Gastrocnemius medialis (tissue), 4 donors: ENCODE measurements at places on chromosomes 7 and 10.
A peak's percentile ranks its signal among the peaks of the same experiment; 100 is the strongest.

GRCh38 chr7:1725766-1726630 is 55.9 kb downstream of the ELFN1 start:
- DNase-seq: no peak

DNA sequence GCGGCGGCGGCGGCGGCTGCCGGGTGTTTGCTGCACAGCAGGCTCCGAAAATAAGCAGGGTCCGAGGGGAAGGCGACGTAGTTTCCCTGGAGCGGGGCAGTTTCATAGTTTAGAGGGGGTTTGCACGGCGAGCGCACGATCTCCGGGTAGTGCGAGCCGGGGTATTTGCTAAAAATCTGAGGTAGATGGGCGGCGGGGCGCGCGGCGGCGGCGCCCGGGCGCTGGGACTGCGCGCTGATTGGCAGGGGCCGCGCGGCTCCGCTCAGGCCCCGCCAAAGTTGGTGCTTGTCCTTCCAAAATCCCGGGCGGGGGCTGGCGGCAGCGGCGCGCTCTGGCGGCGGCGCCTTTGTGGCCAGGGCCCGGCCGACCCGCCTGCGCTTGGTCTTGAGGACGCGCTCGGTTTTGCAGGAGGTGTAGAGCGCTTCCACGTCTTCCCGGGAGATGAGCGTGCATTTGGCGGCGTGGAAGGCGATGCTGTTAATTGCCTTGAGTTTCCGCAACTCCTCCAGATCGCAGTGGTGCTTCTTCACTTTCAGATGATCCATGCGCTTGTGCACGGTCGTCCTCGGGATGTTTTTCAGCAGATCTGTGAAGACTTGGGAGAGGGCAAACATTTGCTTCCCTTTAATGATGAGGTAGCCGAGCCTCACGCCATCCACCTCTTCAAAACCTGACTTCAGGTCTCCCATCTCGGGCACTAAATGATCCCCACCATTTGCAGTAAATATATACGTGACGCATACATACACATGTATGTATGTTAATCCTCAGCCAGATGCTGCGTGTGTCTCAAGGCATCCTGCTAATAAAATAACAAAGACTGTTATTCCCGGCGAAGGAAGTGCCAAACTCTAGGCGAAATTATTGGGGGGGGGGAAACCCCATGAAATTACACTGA is 8.1 kb downstream of the SKIDA1 start:
- DNase-seq: no peak

DNA sequence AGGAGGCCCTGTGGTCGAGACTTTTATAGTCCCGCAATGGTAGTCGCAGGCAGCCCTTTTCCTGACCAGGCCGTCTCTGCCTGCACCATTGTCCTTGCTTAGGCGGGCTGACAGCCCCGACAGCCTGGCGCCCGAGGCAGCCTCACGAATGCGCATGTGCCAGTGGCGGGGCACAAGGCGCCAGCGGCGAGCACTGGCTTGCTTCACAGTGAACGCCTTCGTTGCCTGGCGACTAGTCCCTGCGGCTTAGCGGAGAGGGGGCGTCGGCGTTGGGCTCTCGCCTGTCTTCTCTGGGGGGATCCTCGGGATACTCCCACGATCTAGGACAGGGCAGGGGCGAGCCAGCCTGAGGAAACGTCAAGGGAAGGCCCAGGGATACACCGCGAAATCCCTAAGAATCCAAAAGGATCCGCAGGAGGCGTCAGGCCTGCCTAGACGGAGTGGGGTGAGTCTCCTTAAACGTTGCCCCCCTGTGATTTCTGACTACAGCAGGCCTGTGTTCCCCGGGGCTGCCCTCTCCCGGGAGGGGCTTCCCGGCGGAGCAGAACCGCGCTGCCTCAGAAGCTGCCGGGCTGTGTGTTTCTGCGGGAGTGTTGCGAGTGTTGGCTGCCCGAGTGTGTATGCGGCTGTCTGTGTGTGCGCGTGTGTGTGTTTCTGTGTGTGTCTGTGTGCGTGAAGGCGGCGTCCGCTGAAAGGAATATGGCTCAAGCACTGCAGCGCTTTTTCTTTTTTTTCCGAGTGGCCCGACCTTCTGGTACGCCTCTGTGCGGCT is 20.5 kb upstream of the ZNF273 start:
- peak; percentile 58 for DNase-seq

GRCh38 chr7:26858735-26859134 is 5.7 kb downstream of the SKAP2 start:
- DNase-seq: no peak

DNA sequence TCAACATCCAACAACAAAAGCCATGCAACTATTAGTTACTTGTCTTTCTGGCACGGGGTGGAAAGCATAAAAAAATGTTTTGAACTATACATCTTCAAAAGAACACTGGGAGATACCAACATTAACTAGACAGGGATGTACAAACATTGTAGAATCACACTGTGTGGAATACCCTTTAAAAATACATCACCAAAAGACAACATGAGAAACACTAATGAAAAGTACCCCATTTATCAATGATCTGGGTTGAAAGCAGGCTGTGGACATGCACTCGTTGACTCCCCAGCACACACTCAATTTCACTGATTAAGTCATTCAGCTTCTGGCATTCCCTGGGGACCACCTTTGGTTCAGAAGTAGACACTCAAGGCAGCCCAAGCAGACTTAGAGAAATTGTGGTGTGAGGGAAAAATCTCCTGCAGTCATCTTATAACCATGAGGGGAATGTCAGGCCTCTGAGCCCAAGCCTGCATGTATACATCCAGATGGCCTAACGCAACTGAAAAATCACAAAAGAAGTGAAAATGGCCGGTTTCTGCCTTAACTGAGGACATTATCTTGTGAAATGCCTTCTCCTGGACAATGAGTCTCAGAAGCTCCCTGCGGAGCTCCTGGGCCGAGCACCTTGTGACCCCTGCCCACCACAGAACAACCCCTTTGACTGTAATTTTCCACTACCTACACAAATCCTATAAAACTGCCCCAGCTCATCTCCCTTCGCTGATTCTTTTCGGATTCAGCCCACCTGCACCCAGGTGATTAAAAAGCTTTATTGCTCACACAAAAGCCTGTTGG is 53.0 kb downstream of the CACUL1 start:
- no peak for DNase-seq

DNA sequence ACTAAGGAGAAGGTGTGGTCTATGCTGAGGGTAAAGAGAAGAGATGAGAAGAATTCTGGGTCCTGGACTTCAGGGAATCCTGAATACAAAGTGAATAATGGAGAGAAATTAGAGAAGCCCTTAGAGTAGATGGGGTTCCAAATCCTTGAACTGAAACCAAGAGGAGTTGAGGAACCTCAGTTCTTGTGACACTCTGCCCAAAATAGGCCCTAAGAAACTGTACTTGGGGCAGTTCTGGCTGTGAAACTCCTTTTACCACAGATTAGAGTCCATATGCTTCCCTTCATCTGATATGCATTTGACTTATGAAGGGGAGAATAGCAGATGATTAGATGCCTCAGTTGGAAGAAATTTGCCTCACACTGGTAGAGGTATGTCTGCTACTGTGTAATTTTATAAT is 19.0 kb downstream of the TES start:
- DNase-seq: no peak

GRCh38 chr10:63477927-63478326 is 12.2 kb upstream of the JMJD1C start:
- no peak for DNase-seq

DNA sequence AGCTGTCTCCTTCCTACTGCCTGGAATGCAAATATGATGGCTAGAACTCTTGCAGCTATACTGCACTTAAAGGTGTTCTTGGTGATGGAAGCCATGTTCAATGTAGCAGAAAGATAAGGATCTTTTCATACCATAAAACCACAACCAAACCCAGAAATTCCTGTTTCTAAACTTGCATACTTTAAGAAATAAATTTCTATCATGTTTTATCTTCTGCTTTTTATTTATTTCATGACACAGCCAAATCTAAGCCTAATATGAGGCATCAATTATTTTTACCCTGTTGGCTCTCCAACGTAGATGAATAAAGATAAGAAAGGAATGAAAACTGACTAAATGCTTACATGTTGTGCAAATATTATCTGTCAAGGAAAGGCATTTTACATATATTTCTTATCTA is 224.1 kb downstream of the DOCK4 start:
- DNase-seq: no peak

DNA sequence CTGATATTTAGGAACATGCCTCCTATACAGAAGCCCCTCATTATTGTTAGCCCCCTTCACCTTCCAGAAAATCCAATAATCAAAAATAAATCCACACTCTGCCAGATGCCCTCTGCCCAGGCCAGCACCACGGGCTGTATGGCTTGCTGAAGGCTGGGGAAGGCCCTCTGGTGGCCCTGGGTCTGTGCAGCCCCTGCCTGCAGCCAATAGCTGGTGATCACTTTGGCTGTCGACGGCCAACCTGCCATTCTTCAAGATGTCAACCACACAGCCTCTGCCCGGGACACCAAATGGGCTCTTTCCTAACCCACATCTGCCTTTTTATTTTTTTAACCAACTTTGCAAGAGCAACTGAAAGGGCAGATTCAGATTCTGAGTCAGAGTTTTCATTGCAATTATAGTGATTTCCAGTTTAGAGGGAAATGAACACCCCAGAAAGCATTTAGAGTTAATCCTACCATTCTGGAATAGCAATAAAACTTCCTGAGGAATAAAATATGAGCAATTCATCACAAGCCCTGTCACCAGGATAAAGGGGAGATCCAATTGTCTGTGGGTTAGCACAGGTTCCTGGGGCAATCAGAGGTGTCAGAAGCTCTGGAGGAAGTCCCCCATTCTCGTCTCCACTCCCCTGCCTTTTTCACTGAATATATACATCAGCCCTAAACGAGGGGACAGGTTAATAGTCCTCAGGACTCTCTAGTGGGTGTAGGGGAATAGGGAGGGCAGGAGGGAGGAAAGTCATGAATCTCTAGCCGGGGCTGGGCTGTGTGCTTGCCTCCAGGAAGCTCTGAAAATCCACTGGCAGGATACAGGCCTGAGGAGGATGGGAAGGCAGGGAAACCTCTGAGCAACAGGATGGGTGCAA is 211.3 kb downstream of the GRID1 start:
- DNase-seq: no peak

GRCh38 chr10:110972231-110973134 is 53.1 kb downstream of the SHOC2 start:
- no peak for DNase-seq

GRCh38 chr10:117503244-117504205 is 39.0 kb upstream of the EMX2 start:
- no peak for DNase-seq

GRCh38 chr10:46528675-46529615 is 27.5 kb downstream of the GPRIN2 start:
- no peak for DNase-seq

DNA sequence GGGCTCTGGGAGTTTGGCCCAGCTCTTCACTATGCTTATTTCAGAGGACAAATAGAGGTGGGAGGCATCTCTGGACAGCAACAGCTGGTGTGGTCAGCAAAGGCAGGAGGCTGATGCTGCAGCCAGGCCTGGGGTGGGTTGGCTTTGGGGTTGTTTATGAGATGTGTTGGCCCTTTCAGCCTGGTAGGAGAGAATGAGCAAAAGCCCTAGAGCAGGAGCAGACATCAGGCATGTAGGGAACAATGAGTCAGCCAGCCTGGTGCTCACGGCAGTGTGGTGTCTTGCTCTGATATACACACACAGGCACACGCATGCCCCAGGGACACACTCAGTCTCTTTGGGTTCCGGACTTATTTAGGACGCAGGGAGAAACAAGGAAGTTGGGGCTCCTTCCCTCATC is 157.1 kb downstream of the PRKCQ start:
- no peak for DNase-seq

DNA sequence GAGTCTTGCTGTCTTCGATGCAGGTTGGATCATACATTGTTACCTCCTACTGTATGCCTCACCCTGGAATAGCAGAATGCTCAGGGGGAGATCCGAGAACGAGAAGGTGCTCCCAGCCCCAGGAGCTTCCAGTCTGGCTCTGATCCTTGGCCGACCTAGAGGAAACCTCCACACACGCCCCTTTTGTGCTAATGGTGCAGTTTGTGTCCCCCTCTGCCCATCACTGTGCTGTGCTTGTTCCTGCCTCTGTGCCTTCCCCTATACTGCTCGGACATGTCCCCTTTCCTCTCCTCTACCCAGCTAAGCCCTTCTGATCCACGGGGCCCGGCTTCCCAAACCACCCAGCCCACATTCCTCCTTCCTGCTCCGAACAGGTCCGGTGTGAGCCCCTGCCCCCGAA is 32.5 kb downstream of the ZNF775 start:
- DNase-seq: no peak

DNA sequence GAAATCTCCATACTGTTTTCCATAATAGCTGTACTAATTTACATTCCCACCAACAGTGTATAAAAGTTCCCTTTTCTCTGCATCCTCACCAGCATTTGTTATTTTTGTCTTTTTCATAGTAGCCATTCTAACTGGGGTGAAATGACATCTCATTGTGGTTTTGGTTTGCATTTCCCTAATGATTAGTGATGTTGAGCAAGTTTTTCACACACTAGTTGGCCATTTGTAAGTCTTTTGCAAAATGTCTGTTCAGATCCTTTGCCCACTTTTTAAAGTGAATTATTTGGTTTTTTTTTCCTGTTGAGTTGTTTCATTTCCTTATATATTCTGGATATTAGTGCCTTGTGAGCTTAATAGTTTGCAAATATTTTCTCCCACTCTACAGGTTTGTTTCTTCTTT is 101.0 kb upstream of the NFE2L3 start:
- no peak for DNase-seq

GRCh38 chr10:59910867-59911266 is 4.5 kb upstream of the CCDC6 start:
- DNase-seq: no peak
